ENCODE measurements at places on chromosomes 11 and 22.

DNA sequence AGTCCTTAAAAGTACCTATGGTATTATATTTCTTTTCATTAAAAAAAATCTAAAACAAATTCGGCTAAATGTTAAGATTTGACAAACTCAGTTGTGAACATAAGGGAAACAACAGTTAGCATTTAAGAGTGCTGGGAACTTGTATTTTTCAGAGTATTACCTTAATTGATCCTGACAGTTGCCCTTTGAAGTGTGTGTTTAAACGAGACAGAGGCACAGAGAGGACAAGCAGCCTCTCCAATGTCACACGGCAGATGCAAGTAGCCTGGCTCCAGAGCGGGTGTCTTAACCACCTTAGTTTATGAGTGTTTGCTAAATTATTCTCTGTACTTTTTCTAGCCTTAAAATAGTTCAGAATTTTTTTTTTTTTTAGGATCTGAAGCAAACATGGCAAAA is 80.9 kb downstream of the TIMP3 start:
- DNase-seq: no peak

- DNase-seq: no peak
These were observed 36.6 kb upstream of the PAX6 start for GRCh38 chr11:31847761-31848160.

GRCh38 chr11:41119484-41119883 is 340.0 kb downstream of the LRRC4C start:
- DNase-seq: no peak

GRCh38 chr11:92388380-92388779 is 163.8 kb downstream of the FAT3 start:
- DNase-seq: no peak

DNA sequence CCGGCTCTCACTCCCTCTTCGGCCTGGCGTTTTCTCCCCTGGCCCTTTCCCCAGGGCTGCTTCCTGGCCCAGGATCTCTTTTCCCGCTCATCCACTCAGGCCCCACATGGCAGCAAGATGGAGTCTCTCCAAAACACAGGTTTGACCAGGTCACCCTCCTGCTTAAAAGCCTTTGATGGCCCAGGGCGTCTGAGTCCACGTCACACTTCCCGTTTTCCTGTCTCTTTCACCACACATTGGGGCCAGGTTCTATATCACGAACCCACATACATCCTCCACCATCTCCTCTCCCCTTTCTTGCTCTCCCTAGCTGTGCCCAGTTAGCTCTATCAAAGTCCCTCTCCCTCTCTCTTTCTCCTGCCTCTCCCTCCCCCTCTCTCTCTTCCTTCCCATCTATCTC is 7.8 kb upstream of the LRRC32 start:
- no peak for DNase-seq

GRCh38 chr22:44620129-44620840 is 81.7 kb upstream of the PRR5 start:
- DNase-seq: peak; percentile 66

- DNase-seq: no peak
These were observed 11.9 kb downstream of the CTR9 start for GRCh38 chr11:10762913-10763421.

GRCh38 chr22:49664891-49665290 is 162.8 kb downstream of the BRD1 start:
- DNase-seq: peak; percentile 27

DNA sequence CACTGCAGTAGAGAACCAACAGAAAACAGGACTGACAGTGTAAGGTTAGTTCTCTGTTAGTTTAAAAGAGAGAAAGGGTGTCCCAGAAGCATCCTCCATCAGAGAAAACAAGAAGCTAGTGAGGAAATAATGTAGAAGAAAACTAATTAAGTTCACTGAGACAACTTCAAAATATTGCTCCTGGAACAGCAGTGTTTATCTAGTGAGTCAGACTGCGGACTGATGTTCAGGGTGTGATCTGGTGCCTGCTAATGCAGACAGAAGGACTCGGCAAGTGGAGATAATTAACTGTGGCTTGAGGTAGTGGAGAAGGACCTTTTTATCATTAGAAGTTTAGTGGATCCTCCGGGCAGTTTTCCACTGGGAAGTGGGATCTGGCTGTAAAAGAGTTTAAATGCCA is 55.4 kb downstream of the CDON start:
- no peak for DNase-seq

GRCh38 chr11:47573321-47573720 is 5.4 kb downstream of the KBTBD4 start:
- no peak for DNase-seq

- no peak for DNase-seq
These were observed 56.0 kb downstream of the JAM3 start for GRCh38 chr11:134124660-134125451.

- no peak for DNase-seq
These were observed 61.7 kb downstream of the ETS1 start for GRCh38 chr11:128525411-128526243.

GRCh38 chr11:68036717-68037239 is 2.0 kb upstream of the TCIRG1 start:
- DNase-seq: no peak

- peak; percentile 81 for DNase-seq
These were observed 16.9 kb downstream of the CTNND1 start for GRCh38 chr11:57778318-57779037.

- DNase-seq: no peak
These were observed 42.6 kb downstream of the SC5D start for GRCh38 chr11:121334973-121335710.

GRCh38 chr22:24402460-24403192 is 24.8 kb upstream of the ADORA2A start:
- DNase-seq: peak; percentile 56

DNA sequence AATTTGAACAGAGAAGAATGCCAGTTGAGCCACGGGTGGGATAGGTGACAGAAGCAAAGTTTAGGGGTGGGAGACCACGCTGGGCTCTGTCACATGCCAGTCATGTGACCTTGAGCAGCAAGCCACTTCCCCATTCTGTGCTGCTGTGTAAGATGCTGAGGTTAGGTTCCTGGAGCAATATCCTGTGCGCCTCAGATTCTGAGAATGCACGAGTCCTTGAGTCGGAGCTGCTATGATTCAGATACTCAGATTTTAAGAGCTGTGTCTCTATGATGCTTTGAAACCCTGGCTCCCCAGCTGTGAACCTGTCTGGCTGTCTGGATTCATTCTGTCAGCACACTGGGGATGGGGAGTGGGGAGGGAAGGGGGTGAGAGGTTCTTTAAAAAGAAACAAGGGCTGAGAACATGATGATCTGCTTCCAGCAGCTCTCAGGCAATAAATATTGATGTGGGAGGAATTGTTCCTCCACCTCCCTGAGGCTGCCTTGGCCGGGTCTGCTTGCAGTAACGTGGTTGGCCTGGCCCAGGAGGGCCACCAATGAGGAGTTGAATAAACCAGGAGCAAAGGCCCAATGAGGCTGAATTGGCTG is 24.0 kb downstream of the SLCO2B1 start:
- no peak for DNase-seq

DNA sequence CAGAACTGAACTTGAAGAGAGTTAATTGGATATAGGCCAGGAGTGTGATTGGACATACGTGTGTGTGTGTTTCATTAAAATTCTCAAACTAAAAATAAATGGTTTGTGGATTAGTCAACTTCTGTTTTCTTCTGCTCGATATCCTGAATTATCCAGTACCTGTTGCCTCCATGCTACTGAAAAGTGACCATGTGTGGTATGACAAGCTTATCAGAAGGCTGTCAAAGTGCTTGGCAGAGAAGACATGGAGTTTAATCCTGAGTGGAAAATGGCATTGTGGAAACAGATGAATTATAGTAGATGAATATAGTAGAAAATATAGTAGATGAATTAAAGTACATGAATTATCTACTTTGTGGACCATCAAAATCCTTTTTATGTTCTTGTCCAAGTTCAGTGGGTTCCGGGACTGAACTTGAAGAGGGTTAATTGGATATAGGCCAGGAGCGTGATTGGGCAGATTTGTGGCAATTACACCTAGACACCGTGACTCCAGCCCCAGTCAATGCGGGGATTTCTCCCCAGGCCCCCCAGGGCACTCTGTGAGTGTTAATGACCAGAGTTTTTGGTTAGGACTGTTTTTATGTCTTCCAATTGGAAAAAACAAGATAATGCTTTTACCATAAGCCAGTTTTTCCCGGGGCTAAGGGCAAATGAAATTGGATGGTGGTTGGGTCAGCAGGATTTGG is 30.1 kb downstream of the GRAMD1B start:
- DNase-seq: no peak

DNA sequence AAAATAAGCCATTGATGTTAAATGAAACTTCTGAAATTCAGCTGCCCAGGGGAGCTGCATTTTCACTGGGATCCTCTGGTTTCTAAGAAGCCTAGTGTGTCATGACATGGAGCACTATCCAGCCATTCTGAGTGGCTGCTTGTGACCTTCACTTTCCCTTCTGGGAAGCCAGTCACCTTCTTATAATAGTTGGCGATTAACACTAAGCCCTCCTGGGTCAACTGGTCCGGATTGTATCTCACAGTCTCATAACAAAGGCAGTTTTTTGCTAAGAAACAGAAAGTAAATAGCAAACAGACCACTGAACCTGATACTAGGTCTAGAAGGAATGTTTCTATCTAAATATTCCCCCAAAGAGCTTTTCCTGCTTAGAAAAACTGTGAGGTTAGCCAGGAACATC is 7.9 kb downstream of the CSRP3 start:
- DNase-seq: no peak

DNA sequence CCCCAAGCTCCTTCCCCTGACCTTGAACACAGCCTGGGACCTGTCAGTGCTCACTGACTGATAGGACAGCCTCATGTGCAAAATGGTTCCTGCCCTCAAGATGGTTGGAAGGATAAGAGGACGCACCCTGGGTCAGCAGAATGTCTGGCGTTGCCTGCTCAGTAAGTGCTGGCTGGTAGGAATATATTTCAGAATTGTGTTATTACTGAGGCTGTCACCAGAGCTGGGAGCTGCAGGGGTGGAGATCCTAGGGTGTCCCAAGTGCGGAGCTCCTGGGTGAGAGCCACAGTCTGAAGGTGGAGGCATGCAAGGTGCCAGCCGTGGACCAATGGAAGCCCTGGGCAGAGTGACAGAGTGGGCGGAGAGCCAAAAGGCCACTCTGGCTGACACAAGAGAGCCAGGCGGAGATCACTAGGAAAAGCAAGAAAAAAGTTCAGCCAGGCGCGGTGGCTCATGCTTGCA is 1.0 kb upstream of the SEC14L4 start:
- no peak for DNase-seq

- DNase-seq: peak; percentile 42
These were observed 35.5 kb downstream of the BBOX1 start for GRCh38 chr11:27076121-27076589.

GRCh38 chr11:65059959-65060824 is 1.8 kb upstream of the NAALADL1 start:
- no peak for DNase-seq

- no peak for DNase-seq
These were observed 1246.6 kb downstream of the FAM181B start for GRCh38 chr11:81487109-81487508.

GRCh38 chr11:70913715-70914231 is 338.6 kb downstream of the SHANK2 start:
- DNase-seq: no peak

DNA sequence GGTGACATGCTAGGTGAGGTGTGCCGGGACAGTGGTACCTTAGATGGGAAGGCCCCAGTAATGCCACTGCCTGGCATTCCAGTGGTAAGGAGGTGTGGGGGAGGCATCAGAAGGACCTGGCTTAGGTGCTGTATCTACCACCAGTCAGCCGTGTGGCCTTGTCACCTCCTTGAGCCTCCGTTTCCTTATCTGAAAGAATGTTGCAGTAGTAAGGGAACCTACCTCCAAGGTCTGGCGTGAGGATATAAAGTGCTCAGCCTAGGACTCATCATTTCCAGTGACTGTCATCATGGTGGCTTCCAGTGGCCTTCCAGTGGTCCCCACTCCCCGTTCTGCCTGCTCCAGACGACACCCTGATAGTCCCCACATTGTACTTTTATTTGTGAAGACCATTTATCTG is 6.8 kb upstream of the DUSP18 start:
- no peak for DNase-seq

- DNase-seq: no peak
These were observed 673.0 kb downstream of the OPCML start for GRCh38 chr11:132859306-132859705.

GRCh38 chr11:3860375-3860774 is 4.9 kb downstream of the STIM1 start:
- no peak for DNase-seq

- DNase-seq: no peak
These were observed 28.4 kb upstream of the HMOX1 start for GRCh38 chr22:35352214-35353111.

GRCh38 chr22:40345815-40346184 is 500 bp upstream of the ADSL start:
- DNase-seq: no peak

DNA sequence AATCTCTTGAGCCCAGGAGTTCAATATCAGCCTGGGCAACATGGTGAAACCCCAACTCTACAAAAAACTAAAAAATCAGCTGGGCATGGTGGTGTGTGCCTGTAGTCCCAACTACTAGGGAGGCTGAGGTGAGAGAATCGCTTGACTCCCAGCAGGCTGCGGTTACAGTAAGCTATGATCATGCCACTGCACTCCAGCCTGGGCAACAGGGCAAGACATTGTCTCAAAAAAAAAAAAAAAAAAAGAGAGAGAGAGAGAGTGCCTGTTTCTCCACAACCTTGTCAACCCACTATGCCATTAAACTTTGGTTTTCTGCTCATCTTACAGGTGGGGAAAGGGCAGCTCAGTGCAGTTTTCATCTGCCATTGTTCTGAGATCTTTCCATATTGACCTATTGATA is 5.1 kb downstream of the FOLR3 start:
- no peak for DNase-seq

- no peak for DNase-seq
These were observed 45.0 kb downstream of the DLG2 start for GRCh38 chr11:85582111-85582510.

DNA sequence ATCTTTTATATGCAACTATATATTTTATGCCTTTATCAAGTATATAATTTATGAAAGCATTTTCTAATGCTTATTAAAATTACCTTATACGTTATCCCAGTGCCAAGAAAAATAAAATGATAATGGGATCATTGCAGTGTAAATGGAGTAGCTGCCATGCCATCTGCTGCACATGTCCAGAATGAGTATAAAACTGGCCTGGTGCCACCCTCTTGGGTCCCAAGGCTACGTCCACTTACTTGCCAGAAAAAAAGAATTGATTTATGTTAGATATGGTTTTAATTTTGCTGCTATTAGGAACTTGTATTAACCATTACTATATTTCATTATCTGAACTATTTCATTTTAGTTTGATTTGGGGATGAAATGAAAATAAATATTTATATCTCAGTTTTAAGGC is 1127.1 kb upstream of the CNTN5 start:
- no peak for DNase-seq

GRCh38 chr11:68525930-68526329 is 65.4 kb downstream of the PPP6R3 start:
- DNase-seq: no peak

Measured in mesothelial cell of epicardium (in vitro differentiated cells).